ENCODE measurements at places on chromosomes 3 and 15.

DNA sequence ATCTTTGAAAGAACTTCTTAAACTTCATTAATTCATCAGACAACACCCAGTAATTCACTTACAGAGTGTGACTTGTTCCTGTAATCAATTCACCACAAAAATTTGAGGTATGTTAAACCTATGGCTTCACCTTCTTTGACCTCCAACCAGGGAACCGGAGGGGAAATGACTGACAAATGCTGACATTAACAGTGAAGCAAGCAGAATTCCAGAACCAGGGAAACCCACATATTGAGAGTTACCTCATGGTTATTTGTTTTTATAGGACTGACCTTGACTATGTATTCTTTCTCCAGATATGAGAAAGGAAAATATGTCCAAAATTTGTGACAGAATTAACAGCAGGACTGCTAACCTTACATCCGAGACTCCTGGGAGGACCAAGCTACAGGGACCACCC, 2.7 kb downstream of the P3H2 start:
- no peak for DNase-seq

DNA sequence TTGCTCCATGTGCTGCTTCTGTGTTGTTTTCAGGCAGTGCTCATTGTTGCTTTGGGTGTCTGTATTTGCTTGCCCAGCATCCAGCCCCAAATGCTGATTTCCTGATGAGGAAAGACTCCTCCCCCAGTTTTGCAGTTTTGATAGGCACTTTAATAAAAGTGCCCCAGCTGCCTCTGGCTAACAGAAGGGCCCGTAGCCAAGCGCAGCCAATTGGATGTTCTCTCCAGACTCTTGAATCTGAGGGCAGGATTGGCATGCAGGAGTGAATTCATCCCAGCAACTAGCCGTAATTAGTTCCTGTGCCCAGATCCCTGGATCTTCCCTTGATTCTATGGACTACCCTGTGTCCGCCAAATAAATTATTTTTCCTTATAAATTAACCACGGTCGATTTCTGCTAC, 14.8 kb upstream of the SEMA5B start:
- DNase-seq = no peak

DNA sequence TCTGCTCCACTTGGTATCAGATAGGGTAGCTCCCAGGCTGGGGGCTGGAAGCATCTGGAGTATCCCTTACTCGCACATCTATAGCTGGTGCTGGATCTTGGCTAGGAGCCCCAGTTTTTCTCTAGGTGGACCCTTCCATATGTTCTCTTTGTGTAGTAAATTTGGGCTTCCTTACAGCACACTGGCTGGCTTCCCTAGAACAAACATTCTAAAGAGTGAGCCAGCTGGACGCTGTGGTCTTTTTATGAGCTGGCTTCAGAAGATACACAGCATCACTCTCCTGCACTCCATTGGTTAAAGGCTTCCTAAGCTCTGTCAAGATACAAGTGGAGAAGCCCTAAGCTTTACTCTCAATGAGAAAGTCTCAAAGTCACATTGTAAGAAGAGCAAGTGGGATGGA, 322.1 kb downstream of the WDR72 start:
- no peak for DNase-seq

DNA sequence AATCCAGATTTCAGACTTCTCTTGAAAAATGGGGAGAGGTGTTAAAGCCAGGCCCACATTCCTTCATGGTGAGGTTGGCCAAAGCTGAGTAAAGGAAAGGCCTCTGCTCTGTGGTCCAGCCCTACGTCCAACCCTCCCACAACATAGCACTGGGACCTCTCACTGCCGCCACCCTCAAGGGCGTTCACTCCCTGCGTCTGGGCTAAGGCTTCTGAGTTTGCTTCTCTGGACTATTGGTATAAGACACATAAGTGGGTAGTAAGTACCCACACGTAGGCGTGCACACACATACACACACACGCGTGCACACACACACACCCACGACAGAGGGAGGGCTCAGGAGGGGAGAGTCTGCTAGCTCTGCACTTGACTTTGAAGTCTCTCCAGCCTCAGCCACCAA, 80.2 kb upstream of the PXYLP1 start:
- no peak for DNase-seq

GRCh38 chr15:68364028-68364659, 67.8 kb downstream of the ITGA11 start:
- DNase-seq = no peak

GRCh38 chr3:17964108-17964507, 221.7 kb upstream of the TBC1D5 start:
- no peak for DNase-seq

- no peak for DNase-seq
Observed at GRCh38 chr3:127740136-127740915, 67.6 kb downstream of the ABTB1 start.
